ENCODE measurements at places on chromosomes 4 and X.

DNA sequence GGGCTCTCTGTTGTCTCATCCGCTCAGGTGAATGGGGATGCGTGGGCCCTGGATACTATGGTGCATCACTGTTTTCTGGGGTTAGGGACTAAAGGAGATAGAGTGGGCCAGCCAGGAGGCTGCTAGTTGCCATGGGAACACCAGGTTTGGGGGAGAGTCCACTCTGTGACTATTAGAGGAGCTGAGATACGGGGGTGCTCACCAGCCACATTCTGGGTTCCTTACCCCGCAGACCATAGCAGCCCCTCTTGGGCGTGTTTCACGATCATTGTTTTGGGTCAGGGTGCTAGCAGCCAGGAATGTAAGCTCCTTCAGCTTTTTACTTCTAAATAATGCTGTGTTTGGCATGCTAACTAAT lies 4.6 kb downstream of the EFNB1 start:
- no peak for DNase-seq

GRCh38 chr4:101685126-101685525 lies 105.4 kb upstream of the BANK1 start:
- DNase-seq: peak; percentile 29

- peak; percentile 64 for DNase-seq
These were observed 4.7 kb upstream of the AMMECR1 start for GRCh38 chrX:110322603-110323002.

DNA sequence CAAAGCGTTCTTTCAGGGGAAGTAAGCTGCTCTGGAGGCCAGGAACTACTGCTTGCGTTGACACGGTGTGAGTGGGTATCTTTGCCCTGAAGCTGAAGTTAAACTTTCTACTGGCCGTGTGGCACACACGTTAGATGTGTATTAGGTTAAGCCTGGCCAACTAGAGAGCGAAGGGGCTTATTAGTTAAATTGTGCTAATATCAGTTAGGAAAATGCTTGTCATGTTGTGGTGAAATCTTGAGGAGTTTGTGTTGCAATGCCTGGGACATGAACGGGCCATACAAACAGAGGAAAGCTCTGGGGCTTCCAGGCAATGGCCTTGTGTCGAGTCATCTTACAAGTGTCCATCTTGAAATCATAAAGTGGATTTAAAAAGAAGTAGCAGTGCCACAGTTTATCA lies 62.6 kb downstream of the NSUN7 start:
- no peak for DNase-seq

GRCh38 chr4:169987327-169988228 lies 38.6 kb downstream of the MFAP3L start:
- DNase-seq: no peak

DNA sequence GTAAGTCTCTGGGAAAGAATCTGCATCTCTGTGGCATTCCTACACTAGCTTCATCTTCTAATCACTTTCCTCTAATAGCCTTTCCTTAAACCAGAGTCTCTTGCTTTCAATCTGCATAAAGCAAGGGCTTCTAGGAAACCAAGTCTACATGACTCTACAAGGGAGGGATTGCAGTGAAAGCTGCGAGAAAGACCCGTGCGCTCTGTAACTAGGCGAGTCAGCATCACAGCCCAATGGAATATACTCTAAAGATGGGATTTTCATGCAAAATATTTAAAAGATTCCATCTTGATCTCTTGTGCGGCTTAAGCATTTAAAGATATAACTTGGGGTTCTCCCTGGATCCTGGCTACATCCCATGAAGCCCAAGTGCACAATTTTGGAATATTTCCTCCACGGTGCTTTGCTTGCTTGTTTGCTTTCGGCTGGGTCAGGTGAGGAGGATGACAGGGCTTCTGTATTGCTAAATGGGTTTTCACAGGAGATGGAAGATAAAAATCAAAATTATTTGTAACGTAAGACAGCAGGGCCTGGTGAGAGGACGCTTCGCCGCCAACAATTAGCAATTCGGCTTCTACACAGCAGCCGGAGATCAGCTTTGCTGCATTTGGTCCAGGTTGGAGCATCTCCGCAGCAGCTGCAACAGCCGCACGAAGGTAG lies 687 bp upstream of the GRIA2 start:
- no peak for DNase-seq

GRCh38 chr4:8594097-8595038 lies 1.8 kb downstream of the CPZ start:
- DNase-seq: no peak

DNA sequence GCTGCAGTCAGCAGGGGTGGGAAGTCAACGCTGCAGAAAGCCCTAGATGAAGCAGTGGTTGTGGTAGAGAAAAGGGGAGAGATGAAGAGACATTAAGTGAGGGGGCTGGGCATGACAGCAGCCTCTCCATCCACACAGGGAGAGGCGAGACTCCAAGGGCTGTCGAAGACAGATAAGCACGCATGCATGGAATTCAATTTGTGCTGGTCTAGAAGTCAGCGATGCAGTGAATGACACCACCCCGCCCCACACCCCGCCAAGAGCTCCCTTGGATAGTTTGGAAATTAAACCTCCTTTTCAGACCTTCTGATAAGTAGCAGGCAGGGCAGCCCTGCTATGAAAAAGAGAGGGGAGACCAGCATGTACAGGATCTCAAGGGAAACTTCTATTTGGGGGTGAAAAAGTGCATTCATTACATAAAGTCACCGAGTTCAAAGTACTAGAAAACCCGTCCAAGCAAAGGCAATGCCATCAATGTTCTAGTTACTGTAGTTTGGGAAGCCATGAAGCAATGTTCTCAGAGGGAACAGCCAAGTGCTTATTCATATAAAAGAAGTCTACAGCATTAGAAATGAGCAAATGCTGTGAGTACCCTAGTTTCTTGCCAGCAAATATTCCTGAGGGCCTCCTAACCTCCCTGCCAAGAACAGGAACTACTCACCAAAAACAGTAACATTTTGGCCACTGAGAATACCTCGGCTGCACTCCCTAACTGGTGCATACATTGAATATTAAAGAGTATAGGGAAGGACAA lies 152.3 kb upstream of the ANXA10 start:
- DNase-seq: peak; percentile 56

- no peak for DNase-seq
These were observed 5.9 kb downstream of the ARHGEF38 start for GRCh38 chr4:105558277-105558676.

GRCh38 chrX:118250445-118250844 lies 95.5 kb upstream of the WDR44 start:
- no peak for DNase-seq

DNA sequence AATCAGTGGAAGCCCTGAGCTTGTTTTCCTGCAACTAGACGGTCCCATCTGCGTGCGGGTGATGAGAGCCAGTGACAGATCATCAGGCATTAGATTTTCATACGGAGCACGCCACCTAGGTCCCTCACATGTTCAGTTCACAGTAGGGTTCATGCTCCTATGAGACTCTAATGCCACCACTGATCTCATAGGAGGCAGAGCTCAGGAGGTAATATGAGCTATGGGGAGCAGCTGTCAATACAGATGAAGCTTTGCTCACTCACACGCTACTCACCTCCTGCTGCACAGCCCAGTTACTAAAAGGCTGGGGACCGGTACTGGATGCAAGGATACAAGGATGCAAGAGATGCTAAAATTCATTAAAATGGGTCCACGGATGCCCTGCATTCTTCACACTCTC lies 61.2 kb downstream of the DHRSX start:
- no peak for DNase-seq

GRCh38 chr4:27701606-27702005 lies 841.0 kb downstream of the STIM2 start:
- DNase-seq: no peak

DNA sequence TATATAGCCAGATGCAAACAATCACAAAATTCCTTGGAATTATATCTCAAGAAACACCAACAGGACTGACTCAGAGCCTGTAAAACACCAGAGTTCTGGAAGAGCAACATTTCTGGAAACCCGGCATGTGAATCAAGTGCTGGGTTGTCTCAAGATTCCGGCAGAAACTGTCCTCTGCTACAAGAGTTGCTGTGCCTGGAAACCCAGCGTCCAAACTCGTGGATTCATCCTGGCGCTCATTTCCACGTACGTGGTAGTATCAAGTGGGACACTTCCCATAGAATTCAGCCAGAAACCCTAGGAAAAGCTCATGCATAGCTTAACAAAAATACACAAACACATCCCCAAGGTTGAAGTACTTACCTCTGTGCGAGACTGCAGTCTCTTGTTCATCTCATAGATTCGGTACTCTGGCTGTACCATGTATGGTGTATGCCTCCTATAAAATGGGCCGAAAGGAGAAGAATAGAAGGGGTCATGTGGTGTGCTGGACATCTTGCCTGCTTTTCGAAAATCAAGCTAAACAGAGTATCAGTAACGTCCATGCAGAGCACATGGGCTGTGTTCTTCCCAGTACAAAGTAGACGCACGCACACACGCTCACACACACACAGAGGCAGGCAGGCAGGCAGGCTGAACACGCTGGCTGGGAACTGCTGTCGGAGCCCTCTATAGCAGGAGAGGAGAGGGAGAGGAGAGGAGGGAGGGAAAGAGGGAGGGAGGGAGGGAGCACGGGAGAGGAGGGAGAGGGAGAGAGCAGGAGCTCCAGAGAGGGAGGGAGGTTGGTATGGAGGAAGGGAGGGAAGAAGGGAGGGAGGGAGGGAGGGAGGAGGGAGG lies at the start of gene LDB2:
TSS of gene LDB2 (minus strand) at position 655 of the 837 bp plus-strand sequence.
- DNase-seq: no peak

GRCh38 chr4:76811604-76812412 lies 86.1 kb downstream of the SOWAHB start:
- DNase-seq: peak; percentile 13

- no peak for DNase-seq
These were observed 1.3 kb upstream of the F11 start for GRCh38 chr4:186264660-186265059.

DNA sequence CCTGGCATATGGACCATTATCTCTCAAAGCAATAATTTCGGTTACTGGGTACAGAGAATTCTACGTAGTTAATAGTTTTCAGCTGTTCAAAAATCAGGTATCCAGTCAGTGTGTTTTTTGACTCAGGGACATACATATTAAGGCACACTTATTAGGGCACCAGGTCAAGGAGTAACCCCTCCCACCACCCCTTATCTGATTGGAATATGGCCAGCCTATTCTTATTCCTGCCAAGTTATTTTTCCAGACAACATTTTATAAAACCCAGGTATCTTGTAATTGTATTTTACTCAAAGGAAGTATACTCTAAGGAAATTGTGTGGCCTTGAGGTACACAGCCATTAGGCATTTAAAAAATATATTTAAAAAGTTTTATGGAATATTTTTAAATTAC lies 4.3 kb downstream of the ZFX start:
- DNase-seq: no peak

GRCh38 chr4:125331116-125331515 lies 16.4 kb downstream of the FAT4 start:
- DNase-seq: no peak

GRCh38 chr4:157550028-157550427 lies 329.5 kb downstream of the GRIA2 start:
- DNase-seq: no peak

DNA sequence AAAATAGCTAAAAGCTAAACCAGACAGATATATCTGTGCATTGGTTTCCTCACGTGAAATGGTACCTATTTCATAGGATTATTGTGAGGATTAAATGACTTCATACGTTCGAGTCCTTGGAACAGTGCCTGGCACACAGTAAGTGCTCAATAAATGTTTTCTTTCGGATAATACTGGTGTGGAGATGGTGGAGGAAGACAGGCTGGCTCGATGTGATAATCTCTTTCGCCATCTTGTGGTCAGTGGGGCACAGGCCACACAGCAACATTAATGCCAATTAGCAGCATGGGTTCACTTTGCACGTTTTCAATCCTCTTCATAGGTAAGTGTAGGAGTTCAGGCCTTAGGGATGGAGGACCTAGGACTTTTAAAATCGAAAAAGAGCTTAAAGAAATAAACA lies 9.3 kb downstream of the PAGE4 start:
- DNase-seq: no peak

DNA sequence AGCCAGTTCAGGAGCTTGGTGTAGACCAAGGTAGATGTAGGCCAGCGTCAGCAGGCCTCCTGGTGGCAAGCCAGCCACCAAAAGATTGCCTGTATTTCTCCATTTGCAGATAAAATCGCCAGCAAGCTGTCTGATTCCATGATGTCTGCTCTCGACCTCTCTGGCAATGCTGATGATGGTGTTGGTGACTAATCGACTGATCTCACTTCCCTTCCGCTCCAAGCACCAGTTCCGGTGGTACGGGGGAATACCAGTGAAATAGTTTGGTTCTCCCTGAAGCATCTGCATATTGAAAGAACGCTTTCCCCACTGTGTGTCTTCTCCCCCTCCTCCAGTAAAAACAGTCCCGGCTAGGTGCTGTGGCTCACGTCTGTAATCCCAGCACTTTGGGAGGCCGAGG lies 30.4 kb downstream of the GNL3L start:
- DNase-seq: no peak

DNA sequence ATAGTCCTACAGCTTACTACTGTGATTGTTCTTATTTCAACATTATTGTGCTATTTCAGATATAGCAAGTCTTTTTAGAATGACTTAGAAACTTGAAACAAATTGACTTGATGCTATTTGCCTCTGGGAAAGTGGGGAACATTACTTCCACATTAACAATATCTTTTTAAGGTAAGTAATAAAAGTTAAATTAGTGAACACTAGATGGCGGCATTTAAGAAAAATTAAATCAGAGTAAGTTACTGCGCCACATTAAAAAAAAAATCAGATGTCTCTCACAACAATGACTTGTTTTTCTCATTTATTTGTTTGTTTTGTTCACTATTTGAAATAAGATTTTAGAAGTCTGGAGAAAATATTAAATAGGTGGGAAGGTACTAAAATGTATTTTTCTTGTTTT lies 1026.9 kb upstream of the SLIT2 start:
- DNase-seq: peak; percentile 19

- DNase-seq: no peak
These were observed 36.3 kb upstream of the GRPR start for GRCh38 chrX:16087076-16087475.
